Smooth muscle cell of the brain vasculature (primary cell): ENCODE measurements at places on chromosomes 16 and 17.

GRCh38 chr17:58323366-58324055 is 5.1 kb downstream of the TSPOAP1 start:
- DNase-seq = no peak

- no peak for DNase-seq
Measured at GRCh38 chr16:55115506-55115905, 184.8 kb downstream of the IRX5 start.

DNA sequence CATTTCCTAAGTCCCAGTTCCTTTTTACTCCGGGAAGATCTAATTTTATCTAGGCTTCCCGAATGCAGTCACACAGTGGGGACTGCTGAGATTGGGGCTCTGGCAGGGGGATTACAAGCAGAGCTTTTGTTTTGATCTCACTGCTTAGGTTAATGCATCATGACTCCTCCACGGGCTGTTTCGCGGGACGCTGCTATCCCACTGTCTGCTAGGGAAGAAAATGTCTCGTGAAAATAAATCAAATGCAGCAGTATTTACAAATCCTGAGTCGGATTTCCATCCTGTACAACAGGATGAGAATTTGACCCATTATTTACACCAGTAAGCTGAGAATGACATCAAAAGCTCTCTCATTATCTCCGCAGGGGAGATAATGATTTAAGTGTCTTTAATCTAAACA is 83.8 kb downstream of the CDH11 start:
- no peak for DNase-seq

DNA sequence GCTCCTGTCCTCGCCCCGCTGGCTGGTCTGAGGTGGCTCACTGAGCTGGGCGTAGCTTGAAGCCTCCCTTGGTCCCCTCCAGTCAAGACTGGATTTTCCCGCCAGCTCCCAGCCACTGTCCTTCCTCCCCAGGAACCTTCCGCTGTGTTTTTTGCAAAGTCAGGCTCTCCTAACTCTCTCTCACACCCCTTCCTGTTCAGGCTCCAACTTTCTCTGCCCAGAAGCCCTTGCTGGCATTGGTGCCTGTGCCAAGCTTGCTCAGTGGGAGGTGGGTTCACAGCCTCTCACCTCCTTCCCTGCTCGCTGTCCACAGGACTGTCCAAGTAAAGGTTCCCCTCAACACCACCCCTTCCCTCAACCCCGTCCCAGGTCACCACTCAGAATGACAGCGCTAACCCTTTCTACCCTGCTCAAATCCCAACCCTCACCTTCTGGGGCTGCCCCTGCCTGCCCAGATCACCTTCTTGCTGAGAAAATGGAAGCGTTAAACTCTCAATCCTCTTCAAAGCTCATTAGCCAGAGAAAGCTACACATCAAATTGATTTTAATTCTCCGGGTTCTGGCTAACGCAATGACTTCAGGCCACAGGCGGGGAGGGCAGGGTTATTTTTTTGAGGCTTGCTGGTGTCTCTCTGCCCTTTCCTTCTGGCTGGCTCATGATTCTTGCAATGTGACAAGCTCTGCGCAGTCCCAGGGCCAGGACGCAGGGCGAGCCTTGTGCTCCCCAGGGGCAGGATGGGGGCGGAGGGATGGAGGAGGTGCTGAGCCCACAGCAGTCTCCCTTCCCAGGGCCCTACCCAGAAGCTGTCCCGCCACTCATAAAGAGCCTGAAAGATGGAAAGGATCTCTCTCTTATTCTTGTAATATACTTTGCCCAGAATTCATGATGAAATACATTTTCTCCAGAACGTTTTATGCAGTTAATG is 357.2 kb upstream of the TNRC6C start:
- no peak for DNase-seq

GRCh38 chr17:61144137-61144536 is 255.5 kb upstream of the TBX2 start:
- DNase-seq = no peak

- DNase-seq = no peak
Measured at GRCh38 chr17:50221266-50221863, 19.9 kb upstream of the COL1A1 start.

DNA sequence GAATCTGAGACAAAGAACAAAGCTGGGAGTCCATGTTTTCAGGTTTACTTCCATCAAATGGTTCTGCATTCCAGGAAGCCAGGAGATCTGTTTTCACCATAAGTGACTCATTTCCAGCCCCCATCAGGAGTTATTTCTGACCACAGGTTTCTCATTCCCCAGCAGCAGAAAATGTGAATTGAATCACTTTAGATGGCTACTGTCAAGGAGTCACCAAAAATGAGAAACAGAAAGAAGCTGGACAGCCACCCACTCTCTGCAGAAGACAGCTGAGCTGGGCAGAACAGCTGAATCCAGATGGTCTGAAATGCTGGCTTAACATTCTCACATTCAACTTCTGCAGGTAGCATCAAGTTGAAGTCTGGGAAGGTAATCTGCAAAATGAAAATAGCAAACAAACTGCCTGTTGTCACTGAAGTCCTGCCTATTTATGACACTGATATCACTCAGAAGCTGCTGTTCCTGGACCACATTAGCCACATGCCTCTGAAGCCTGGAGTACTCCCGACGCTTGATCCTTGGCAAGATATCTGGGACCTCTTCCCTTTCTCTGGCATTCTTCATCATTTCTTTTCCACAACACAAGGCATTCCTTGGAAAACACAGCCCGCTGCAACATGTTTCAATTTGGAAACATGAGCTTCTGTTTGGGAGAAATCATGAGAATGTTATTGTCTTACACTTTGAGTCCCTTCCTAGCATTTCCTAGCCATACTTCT is 15.3 kb downstream of the CCL11 start:
- no peak for DNase-seq

DNA sequence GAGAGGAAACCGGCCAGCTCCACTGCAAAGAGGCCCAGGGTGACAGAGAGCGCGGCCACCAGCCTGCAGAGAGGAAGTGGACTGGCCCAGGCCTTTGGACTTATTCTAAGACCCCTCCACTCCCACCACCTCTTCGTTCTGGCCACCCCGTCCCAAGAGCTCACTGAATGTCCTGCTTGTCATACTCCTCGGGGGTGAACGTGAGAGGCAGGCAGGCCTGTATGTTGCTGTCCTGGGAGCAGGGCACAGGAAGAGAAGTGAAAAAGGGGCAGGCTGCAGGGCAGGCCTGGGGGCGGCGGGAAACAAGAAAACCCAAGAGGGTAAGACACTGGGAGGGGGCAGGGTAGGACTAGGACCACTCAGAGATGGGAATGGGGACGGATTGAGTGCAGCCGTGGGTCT is 384 bp downstream of the TMEM107 start:
- no peak for DNase-seq

GRCh38 chr16:55250701-55251100 is 73.3 kb upstream of the IRX6 start:
- no peak for DNase-seq

- no peak for DNase-seq
Measured at GRCh38 chr16:59773330-59773729, 1039.2 kb upstream of the GOT2 start.

- DNase-seq = no peak
Measured at GRCh38 chr17:50272711-50273653, 1.3 kb upstream of the TMEM92 start.

DNA sequence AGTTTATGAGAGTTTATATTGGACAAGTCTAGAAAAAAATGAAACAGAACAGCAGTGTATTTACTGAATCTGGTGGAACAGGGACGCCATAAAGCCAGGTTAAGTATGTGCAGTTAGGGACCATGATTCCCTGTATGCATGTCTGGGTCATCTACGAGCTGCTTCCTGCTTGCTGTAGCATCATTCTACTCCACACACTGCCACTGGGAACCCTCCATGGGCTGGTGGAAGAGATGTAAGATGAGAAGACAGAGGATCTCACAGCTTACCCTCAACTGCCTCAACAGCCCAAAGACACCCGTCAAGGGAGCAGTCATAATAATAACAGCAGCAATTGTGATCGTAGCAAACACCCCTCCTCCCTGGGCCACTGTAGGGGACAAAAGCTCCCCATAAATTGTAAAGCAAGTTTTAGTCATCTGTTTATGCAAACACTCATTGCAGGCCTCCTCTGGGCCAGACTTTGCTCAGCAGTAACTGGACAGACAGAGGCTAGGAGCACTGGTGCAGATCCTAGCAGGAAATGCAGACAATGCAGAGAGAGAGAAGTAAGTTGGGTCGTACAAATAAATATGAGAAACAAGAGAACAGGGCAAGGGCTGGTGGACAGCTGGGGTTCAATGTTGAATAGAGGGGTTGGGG is 188.0 kb downstream of the SOX9 start:
- no peak for DNase-seq

- DNase-seq = no peak
Measured at GRCh38 chr17:61323003-61323908, 76.4 kb upstream of the TBX2 start.

GRCh38 chr16:56257666-56258342 is 66.5 kb downstream of the GNAO1 start:
- no peak for DNase-seq

DNA sequence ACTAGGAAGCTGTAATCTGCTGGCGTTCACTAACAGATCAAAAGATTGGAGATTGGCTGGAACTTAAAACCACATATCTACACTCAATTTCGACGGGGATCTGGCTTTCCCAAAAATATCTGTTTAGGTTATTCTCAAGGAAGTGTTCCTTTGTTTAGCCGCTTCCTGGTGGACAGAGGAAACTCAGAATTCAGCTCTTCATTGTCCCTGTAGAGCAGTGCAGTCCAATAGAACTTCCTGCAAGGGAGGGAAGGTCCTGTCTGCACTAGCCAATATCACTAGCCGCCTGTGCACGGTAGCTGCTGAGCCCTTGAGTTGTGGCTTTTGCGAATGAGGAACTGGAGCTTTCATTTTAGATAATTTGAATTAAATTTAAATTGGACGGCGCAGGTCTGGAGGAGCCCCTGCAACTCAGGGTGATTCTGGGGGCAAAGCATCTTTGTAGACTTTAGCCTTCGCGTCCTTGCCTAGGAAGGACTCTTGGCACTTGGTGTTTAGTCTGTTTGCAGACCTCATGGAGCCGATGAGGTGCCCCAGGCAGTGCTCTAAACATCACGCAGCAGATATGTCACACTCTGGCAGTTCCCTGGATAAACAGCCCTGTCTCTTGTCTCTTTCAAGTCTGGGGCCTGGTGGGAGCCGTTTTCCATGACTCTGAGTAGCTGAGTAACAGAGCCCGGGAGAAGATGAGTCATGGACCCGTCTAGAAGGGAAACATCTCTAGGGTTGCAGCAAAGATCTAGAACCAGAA is 122.2 kb downstream of the CCDC182 start:
- peak; percentile 17 for DNase-seq

GRCh38 chr17:27559506-27560481 is 71.2 kb upstream of the LGALS9 start:
- DNase-seq = peak; percentile 71

DNA sequence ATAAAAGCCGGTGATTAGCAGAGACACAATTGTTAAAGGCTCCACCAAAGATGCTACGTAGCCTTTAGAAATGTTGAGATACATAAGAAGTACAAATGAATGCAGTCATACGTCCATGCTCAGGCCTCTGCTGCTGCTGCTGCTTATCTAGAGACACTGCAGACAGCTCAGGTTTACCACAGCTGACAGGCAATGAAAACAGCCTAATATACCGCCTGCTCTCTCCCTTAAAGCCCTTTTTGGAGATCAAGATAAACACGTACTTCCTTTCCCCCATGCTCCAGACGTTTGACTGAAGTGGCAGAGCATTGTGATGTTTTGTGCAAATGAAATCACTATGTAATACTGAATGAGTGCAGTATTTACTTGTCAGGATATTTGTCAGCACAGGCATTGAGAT is 185.3 kb downstream of the AATF start:
- no peak for DNase-seq

- no peak for DNase-seq
Measured at GRCh38 chr16:67862623-67863583, 9.9 kb upstream of the EDC4 start.

DNA sequence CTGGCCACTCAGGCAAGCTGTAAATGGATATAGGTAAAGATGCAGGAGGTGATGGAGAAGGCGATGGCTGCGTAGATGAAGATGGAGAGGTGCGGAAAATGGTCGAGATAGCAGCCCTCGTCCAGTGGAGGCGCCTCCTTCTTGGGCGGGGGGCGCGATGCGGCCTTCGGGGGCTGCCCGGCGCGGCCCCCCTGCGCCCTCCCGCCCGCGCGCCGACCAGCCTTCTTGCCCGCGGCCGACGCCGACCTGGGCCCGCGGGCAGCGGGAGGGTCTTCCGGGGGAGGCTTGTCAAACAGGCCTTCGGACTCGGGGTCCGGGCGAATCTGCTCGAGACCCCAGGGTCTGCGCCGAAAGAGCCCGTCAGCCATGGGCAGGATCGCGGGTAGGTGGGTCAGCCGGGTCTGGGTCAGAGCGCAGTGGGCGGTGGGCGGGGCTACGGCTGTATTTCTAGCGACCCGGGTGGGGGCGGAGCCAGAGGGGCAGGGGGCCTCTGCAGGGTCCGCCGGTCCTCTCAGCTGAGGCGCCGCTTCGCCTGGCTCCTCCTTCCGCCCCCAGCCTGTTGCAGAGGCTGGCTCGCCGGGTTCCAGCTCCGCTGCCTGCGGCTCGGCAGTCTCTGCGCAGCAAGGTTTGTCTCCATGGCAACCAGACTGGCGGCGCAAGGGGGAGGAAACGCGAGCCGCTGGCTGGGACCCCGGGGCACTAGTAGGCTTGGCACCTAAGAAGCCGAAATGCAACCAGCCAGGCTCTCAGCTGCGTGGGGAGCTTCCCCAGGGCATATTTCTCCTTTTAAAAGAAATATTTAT is 14.4 kb downstream of the MIS12 start:
- DNase-seq = peak; percentile 59

DNA sequence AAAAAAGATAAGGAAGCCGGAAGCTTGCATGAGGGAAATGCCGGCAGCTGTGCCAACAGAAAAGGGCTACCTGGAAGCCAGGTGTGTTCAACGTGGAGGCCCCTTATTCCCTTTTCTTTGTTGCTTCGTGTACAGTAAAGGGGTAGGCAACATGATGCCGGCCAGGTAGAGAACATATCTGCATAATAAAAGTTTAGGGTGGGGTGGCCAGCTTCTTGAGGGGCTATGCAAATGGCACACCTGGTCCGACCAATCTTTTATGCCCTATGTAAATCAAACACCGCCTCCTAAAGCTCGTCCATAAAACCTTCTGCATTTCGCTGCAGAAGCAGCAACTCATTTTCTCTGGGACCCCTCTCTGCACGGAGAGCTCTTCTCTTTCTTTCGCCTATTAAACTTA is 911.6 kb downstream of the KCNJ2 start:
- no peak for DNase-seq
